ENCODE measurements at places on chromosomes 3 and 15. TPM values are rescaled to one million over a fixed set of nuclear protein-coding genes. Genes with fewer than 3 reads are reported as not detected.

The ZPLD1 gene
- total RNA-seq: not detected

The ELP6 gene
- total RNA-seq: 32.2 TPM

The STARD9 gene
- 5.8 TPM for total RNA-seq

The CPNE4 gene
- not detected for total RNA-seq

The ITIH4 gene
- total RNA-seq: 0.76 TPM

The MKRN3 gene
- not detected for total RNA-seq

The EIF5A2 gene
- total RNA-seq: 3.6 TPM

The LYZL4 gene
- not detected for total RNA-seq

All from epithelial cell of umbilical artery (primary cell).